ENCODE measurements at places on chromosomes 3 and 15.

DNA sequence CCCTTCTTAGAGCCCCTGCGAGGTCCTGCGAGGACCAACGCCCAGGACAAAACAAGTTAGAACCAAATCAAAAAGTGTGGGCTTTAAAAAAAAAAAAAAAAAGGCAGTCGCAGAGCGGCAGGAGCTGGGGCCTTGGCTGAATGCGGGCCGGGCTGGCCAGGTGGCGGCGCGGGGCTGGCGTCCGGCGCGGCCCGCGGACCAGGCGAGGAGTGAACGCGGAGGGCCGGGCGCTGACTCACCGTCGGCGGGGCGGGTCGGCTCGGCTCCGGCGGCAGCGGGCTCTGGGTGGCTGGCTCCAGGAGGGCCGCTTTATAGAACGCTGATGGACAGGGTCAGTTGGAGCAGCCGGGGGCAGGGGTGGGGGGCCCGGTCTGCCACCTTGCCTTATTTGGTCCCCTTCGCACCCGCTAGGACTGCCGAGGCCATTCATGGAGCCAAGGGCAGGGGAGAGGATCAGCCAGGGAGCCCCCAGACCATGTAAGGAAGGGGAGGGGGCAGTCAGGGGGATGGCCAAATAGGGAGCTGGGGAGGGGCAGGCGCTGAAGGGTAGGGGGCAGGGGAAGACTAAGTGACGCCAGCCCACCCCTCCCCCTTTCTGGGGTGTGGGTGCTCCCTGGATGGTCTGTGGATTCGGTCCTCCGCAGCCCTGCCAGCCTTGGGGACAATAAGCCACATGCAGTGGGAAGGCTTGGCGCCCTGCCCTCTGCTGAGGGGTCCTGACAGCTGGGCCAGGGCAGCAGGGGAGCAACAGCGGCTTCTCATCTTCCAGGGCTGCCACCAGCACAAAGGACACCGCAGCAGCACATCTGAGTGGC lies at the start of gene ACTC1:
ACTC1 (minus strand) TSS at position 283 of the 815 bp plus-strand sequence. CDS start 741 bp downstream, outside the sequence.
- DNase-seq: no peak

DNA sequence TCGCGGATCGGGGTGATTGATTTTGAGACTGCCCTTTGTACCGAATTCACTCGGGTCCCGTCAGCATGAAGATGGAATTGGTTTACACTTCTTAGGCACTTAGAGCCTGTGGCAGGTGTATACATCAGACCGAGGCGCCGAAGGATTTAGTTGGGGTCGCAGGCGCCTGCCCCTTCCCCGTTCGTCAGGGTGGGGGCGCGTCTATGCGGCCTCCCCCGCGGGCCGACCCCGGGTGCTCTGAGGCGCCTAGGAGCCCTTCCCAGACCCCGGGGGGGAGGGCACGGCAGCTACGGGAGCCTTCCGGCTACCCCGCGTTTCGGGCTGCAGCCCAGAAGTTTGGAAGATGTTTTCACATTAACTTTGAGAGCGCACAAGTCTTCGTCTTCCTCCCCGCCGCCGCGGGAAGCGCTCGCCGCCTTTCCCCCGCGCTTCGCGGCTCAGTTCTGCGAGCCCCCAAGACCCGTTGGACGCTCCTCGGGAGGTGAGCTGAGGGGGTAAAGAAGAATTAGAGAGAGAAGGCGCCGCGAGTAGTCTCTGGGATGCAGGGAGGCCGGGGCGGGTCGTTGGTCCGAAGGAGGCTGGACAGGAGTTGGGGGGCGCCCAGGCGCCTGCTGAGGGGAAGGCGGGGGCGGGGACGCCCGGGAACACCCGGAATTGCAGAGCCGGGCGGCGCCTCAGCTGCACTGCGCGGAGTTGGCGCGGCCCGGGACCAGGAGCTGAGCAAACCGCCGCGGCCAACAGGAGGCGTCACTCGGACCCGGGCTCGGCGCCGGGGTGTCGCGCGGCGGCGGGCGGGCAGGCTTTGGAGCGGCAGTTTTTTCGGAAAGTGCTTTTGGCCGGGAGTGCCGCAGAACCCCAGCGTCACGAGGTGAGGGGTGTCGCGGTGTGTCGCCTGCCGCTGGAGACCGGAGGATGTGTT lies 780 bp downstream of the TIPARP start:
- peak; percentile 16 for DNase-seq

- DNase-seq: no peak
Measured at GRCh38 chr3:8911781-8912180, 51.5 kb downstream of the RAD18 start.

- no peak for DNase-seq
Measured at GRCh38 chr3:182967218-182968204, 12.8 kb downstream of the DCUN1D1 start.

GRCh38 chr3:64859625-64860535 lies 172.1 kb upstream of the ADAMTS9 start:
- no peak for DNase-seq

GRCh38 chr15:47395076-47395475 lies 322.2 kb upstream of the SEMA6D start:
- no peak for DNase-seq

DNA sequence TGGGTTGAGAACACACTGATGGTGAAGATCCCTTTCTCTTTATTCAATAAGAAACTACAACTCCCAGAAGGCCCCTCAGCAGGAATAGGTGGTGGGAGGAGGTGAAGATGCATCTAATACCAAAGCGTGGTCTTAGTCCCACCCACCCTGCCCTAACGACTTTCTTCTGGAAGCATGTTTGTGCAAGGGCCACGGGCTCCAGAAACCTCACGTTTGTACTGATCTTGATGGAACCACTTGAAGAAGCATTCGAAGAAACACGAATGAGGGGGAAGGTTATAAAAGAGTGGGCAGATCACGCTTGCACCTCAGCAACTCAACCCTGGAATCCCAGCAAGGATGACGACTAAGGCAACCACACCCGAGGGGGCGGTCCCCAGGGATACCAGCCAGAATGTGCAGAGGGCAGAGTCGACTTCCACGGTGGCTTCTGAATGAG lies 10.6 kb upstream of the SLC25A36 start:
- DNase-seq: no peak
